Mesenchymal stem cell (in vitro differentiated cells and primary cell): ENCODE measurements at places on chromosomes 2 and 18.

- no peak for DNase-seq
These were observed 4.5 kb upstream of the KIDINS220 start for GRCh38 chr2:8841932-8842331.

DNA sequence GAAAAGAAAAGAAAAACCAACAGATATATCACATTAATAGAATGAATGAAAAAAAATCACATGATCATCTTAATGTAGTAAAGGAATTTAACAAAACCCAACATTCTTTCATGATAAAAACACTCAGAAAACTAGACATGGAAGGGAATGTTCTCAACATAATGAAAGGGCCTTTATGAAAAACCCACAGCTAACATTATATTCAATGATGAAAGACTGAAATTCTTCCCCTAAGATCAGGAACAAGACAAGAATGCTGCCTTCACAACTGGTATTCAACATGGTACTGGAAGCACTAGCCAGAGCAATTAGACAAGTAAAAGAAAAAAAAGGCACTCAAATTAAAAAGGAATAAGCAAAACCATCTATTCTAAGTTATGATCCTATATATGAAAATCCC lies 28.5 kb upstream of the EMILIN2 start:
- DNase-seq = no peak

DNA sequence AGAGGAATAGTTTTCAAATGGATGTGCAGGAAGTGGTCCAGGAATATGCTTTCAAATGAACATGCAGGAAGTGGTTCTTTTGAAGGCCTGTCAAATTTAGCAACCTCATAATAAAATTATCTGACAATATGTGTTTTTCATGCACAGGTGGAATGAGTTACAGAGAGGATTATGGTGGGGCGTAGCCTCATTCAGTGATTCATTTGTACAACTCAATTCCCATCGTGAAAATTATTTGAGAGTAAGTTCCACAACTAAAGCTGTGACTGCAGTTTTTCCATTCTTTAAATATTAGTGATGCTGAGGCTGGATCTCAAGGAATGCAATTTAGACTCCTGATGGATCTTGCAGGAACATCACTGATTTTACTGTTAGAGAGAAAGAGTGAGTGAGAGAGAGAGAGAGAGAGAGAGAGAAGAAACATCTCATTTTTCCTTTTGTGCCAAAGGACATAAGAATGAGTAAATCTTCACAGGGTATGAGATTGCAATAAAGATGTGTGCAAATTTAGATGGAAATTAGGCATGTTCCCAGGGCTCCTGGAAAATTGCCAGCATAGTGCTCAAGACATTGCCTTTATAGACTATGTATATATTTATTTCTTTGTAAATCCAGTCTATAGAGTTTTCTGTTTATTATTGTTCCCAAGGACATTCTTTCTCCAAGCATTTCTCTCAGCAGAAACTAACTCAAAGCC lies 394.9 kb upstream of the ZEB2 start:
- DNase-seq = no peak

DNA sequence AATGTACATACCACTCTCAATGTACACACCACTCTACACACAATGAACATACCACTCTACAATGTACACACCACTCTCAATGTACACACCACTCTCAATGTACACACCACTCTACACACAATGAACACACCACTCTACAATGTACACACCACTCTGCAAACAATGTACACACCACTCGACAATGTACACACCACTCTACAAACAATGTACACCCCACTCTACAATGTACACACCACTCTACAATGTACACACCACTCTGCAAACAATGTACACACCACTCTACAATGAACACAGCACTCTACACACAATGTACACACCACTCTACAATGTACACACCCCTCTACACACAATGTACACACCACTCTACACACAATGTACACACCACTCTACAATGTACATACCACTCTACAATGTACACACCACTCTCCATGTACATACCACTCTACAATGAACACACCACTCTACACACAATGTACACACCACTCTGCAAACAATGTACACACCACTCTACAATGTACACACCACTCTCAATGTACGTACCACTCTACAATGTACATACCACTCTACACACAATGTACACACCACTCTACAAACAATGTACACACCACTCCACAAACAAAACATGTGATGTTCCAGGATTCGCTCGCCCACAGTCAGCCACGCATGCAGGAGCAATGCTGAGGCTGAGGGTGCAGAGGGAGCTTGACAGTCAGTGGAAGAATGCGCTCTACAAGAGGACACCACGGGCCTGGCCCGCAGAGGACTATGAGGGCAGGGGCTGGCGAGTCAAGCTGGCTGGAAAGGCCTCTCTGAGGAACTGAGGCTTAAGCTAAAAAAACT lies 118.2 kb downstream of the HDAC4 start:
- no peak for DNase-seq

- no peak for DNase-seq
These were observed 782.3 kb downstream of the LRP1B start for GRCh38 chr2:141348481-141348880.

GRCh38 chr2:1137913-1138391 lies 187.3 kb downstream of the SNTG2 start:
- no peak for DNase-seq

- DNase-seq = no peak
These were observed 86.2 kb downstream of the SDC1 start for GRCh38 chr2:20138696-20139095.

DNA sequence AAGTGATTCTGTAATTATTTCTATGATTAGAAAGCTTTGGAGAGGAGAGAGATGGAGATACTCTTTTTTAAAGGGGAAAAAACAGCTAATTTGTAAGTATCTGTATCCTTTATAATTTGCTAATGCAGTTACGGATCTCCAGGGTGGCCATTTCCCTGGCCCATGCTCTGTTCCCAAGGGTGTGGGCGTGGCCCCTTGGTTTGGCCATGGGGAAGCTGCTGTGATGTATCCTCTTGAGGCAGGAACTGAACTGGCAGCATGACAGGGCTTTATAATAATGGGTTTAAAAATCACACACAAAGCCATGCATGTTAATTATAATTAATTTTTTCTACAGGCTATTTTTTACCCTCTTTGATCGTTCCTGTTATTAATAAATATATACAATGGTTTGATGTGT lies 27.0 kb downstream of the TRAPPC12 start:
- DNase-seq = no peak

GRCh38 chr2:181977661-181978350 lies 7.8 kb upstream of the PPP1R1C start:
- DNase-seq = peak; percentile 57

DNA sequence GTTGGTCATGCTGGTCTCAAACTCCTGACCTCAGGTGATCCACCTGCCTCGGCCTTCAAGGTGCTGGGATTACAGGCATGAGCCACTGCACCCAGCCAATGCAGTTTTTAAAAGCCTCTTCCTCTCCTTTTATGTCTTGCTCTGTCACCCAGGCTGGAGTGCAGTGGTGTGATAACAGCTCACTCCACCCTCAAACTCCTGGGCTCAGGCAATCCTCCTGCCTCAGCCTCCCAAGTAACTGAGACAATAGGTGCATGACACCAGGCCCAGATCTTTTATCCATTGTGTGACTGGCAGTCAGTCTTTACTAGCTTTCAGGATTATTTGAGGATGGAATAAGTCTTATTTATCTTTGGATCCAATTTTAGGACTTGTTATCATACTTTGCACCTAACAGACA lies 13.2 kb downstream of the KCTD18 start:
- no peak for DNase-seq

DNA sequence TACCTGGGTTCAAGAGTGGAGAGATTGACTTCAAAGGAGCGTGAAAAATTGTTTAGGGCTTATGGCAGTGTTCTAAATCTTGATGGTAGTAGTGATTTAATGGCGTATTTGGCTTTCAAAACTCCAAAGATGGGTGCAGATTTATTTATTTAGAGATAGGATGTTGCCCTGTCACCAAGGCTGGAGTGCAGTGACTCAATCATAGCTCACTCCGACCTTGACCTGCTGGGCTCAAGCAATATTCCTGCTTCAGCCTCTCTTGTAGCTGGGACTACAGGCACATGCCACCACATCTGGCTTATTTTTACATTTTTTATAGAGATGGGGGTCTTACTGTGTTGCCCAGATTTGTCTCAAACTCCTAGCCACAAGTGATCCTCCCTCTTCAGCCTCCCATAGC lies 52.5 kb downstream of the FAM117B start:
- DNase-seq = peak; percentile 24

DNA sequence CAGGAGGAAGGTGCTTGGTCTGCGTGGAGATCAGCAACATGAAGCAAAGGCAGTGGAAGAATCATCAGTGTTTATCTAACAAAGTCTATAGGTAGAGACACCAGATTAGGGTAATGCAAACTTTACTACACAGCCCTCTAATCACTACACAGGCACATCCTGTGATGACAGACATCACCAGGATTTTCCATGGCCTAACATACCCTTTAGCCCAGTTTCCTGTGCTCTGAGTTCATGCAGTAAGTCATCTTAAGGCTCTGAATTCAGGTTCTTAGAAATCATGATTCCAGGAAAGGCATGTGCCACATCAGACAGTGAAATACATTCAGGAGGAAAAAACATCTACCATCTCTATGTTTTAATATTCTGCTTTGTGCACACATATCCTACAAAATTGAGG lies 708.5 kb upstream of the SLC8A1 start:
- peak; percentile 13 for DNase-seq
